ENCODE measurements at places on chromosomes 13 and 19.

GRCh38 chr13:109348519-109349258 is 437.7 kb downstream of the IRS2 start:
- no peak for DNase-seq

GRCh38 chr19:30930941-30931706 is 418.1 kb downstream of the TSHZ3 start:
- DNase-seq: no peak

- DNase-seq: no peak
These were observed 10.4 kb downstream of the DACH1 start for GRCh38 chr13:71856548-71857043.

DNA sequence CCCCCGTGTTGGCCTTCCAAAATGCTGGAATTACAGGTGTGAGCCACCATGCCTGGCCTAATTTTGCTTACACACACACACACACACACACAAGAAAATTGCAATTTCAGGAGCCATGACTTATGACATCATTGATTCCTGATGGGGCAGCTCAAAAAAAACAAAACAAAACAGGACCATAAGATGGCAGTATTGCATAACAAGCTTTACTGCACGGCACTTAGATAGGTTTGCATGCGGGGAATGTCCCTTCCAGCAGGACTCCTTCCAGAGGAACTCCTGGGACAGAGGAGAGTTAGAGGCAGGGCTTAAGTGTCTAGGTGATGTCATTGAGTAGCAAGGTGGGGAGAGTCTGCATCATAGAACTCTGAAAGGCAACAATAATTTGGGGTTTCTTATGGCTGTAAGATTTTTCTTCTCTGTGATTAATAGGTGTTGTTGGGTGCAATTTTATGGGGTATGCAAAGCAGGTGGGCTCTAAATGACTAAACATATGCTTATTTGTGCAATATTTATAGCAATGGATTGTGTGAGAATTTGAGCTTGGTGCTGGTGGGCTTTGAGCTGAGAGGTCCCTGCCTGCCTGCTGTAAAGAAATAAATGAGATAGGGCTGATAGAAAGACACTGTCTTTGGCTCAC is 9.0 kb upstream of the ACSBG2 start:
- peak; percentile 46 for DNase-seq

Measured in NCI-H1105 treated with DMSO at 0.1 percent for 48 hours (cell line).